ENCODE measurements at places on chromosomes 13 and 19.

- peak; percentile 63 for DNase-seq
Measured at GRCh38 chr19:7989071-7989575, 16.3 kb downstream of the ELAVL1 start.

DNA sequence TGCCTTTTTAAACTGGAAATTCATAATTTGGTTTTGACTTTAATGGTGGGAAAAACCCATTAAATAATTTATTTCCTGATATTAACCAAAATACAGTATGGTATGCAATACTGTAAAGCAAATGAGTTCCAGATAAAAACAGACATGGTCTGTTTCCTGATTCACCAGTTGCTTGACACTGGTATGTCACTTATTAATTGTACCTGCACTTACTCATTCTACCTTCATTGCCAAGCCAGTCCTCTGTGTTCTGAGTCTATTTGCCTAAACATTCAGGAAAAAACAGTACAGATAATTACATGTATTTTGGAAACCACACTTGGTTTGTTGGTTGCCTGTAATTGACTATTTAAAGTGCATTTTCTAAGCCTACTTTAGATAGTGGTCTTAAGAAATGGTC is 159.3 kb downstream of the TNFRSF19 start:
- DNase-seq, result no peak

DNA sequence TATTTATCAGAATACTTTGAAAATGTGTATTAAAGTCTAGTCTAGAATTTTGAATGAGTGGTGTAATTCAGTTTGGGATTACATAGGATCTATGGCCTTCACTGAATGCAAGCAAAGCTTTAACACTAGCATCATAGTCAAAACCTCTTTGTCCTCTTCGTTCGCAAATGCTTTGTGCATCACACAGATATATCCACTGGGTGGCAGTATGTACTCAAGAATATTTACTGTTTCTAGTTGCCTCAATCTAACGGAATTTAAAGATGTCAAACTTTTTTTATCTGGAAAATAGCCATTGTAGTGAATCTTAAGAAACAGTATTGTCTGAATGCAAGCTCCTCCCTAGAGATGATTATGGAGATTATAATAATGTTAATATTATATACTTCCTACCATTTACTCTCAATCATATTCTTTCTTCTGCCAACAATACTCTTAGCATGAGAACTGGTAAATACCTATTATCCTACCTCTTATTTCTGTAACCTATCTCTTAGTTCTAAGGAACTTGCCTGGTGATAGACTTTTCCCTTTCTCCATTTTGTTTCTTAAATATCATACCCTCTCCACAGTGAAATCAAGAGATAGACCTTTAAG is 25.8 kb downstream of the LACC1 start:
- peak; percentile 27 for DNase-seq

DNA sequence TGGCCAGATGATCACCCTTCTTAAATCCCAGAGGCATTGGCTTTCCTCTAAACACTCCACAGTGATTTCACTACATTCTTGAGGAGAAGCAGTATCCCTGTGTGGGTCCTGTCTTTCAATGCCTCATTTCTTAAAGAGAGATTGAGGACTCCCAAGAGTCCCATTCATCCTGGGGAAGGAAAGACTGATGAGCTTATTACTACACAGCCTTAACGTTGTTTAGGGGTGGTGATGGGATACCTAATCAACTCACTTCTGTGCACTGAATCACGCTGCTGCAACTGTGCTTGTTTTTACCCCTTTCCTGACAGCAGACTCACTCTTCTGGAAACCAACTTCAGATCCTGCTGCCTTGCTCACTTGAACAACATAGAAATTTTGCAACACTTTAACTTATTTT is 203.1 kb downstream of the RGCC start:
- no peak for DNase-seq

Data from trophoblast cell (in vitro differentiated cells and primary cell).